Spinal cord (tissue), 10 donors: ENCODE measurements at places on chromosomes 12 and 14. TPM values are rescaled to one million over a fixed set of nuclear protein-coding genes. Genes with fewer than 3 reads are reported as not detected.

DNA sequence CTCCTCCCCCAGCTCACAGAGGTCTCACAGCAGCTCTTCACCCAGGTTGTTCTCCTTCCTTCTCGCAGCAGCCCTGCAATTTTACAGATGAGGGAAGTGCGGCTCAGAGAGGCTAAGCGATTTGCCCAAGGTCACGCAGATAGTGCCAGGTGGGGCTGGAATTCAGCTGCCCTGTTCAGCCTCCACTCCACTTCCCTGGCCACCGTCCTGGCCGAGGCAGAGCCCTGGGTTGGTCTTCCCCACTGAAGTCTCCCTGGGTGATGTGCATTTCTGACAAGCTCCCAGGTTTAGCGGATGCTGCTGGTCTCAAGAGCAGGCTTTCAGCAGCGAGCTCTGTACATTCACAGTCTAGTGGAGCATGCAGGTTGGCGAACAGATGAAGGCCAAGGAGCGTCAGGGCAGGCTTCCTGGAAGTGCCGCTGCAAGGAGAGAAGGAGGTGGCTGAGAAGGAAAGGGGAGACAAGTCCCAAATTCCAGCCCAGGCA lies 28.9 kb upstream of the EML1 start:
- no peak overlapping the region for H3K4me3 ChIP-seq
- DNase-seq: no peak
- H3K27ac ChIP-seq: no peak overlapping the region
- H3K4me1 ChIP-seq: peaks cover 6% of the 10 kb centered on the region

- no peaks in the 10 kb centered on the region for H3K27me3 ChIP-seq
- H3K36me3 ChIP-seq: peaks cover 60% of the 10 kb centered on the region
- H3K4me1 ChIP-seq: no peaks in the 10 kb centered on the region
- no peak overlapping the region for H3K4me3 ChIP-seq
- no peak for DNase-seq
Observed at GRCh38 chr12:904010-904414, 45.5 kb downstream of the RAD52 start.

GRCh38 chr14:39368261-39368959 lies 63.8 kb downstream of the FBXO33 start:
- H3K4me3 ChIP-seq: no peak overlapping the region
- H3K27ac ChIP-seq: no peak overlapping the region
- peaks cover 3% of the 10 kb centered on the region for H3K36me3 ChIP-seq
- H3K4me1 ChIP-seq: no peaks in the 10 kb centered on the region

GRCh38 chr14:83764656-83765599 lies 1765.0 kb upstream of the FLRT2 start:
- no peak overlapping the region for H3K27ac ChIP-seq
- H3K36me3 ChIP-seq: no peaks in the 10 kb centered on the region
- no peaks in the 10 kb centered on the region for H3K27me3 ChIP-seq
- H3K4me1 ChIP-seq: no peaks in the 10 kb centered on the region
- H3K4me3 ChIP-seq: no peak overlapping the region
- DNase-seq: no peak

- no peaks in the 10 kb centered on the region for H3K36me3 ChIP-seq
- H3K4me1 ChIP-seq: no peaks in the 10 kb centered on the region
- no peaks in the 10 kb centered on the region for H3K27me3 ChIP-seq
- no peak overlapping the region for H3K27ac ChIP-seq
- no peak overlapping the region for H3K4me3 ChIP-seq
- no peak for DNase-seq
Observed at GRCh38 chr12:46451276-46452021, 78.9 kb upstream of the SLC38A2 start.

DNA sequence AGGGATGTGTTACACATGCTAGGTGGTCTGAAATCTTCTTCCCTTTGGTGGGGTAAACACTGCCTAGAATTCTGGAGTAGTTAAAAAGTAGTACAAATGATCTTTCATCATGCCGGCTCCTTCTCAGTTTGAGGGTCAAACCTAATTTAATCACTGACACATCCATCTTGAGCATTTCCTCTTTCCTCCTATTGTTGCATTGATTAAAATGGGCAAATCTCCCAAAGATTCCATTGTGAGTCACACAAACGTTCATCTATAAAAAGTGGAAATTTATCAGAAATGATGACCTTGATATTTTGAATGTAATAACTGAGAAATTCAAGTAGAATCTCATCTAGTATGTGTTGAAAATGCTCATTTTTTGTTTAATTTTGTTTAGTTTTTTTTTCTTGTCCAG lies 996.0 kb downstream of the NRXN3 start:
- H3K36me3 ChIP-seq: no peaks in the 10 kb centered on the region
- no peak for DNase-seq

DNA sequence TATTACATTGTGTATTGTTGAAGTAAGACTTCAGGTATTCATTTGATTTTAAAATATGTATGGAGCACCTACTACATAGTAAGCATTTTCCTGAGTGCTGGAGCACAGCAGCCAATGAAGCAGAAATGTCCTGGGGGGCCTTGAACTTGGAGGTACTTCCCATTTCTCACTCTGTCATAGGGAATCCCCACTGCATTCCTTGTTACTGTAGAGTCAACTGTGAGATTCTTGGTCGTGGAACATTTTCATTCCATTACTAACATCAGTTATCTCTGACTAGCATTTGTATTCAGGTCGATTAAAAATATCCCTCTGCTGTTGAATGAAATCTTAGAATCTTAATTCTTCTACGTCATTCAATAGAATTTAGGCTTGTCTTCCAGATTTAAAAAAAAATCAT lies 66.7 kb downstream of the PDE3A start:
- H3K4me1 ChIP-seq: peaks cover 2% of the 10 kb centered on the region
- no peak overlapping the region for H3K27ac ChIP-seq
- no peak overlapping the region for H3K4me3 ChIP-seq
- no peak for DNase-seq
- H3K36me3 ChIP-seq: no peaks in the 10 kb centered on the region

DNA sequence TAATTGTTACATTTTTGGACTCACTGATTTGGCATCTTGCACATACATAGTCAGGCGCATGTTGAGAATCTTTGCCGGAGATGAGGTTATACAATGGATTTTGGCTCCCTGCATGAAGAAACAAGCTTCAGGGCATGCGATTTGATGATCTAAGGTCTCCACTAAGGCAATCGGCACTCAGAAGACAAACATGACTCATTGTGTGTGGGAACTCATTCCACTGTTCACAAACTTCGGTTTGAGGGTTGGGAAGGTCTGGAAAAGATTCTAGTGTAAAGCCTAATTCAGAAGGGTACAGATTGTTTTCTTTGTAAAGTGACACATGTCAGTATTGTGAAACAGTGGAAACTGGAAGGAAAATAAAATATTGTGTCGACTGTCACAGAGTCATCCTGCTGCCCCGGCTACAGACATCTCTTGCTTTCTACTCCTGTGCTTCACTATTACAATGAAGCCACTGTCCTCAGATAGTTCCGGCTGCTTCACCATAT lies 192.6 kb upstream of the HMGA2 start:
- H3K36me3 ChIP-seq: no peaks in the 10 kb centered on the region
- no peak overlapping the region for H3K4me3 ChIP-seq
- peak; percentile 40 for DNase-seq

GRCh38 chr14:28758253-28758884 lies 8.2 kb upstream of the FOXG1 start:
- peaks cover 91% of the 10 kb centered on the region for H3K27me3 ChIP-seq
- H3K27ac ChIP-seq: no peak overlapping the region
- peaks cover 14% of the 10 kb centered on the region for H3K4me1 ChIP-seq
- no peak overlapping the region for H3K4me3 ChIP-seq
- no peaks in the 10 kb centered on the region for H3K36me3 ChIP-seq

DNA sequence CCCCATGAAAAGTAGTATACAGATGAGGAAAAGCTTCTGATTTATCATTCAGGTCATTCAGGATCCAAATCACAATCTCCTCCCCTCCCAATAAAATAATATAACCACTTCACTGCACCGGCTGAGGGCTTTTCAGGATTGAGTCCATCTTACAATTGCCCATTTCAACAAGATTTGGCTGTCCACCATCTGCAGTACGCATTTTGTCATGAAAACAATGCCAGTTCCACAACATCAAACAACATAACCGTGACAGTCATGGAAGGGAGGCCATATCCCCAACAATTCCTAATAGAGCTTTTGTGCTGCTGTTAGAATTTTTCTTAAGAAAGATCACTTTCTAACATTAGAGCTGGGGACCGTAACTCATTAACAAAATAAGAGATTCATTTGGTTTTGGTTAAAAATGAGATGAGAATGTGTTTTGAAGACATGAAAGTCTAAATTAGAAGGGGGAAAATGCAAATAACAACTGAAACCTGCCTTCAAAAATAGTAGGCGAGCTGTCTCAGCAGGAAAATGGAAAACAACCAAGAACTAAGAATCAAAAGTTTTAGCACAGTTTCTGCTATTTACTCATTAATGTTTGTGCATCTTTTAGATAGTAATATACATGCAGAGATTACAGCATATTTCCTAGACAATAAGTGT lies 38.3 kb upstream of the TMTC2 start:
- H3K27me3 ChIP-seq: no peaks in the 10 kb centered on the region
- no peak overlapping the region for H3K4me3 ChIP-seq
- H3K4me1 ChIP-seq: no peaks in the 10 kb centered on the region
- no peak overlapping the region for H3K27ac ChIP-seq
- H3K36me3 ChIP-seq: no peaks in the 10 kb centered on the region

- DNase-seq: no peak
- H3K27ac ChIP-seq: no peak overlapping the region
- no peak overlapping the region for H3K4me3 ChIP-seq
- peaks cover 96% of the 10 kb centered on the region for H3K27me3 ChIP-seq
Observed at GRCh38 chr14:24335461-24336171, 745 bp upstream of the ADCY4 start.

DNA sequence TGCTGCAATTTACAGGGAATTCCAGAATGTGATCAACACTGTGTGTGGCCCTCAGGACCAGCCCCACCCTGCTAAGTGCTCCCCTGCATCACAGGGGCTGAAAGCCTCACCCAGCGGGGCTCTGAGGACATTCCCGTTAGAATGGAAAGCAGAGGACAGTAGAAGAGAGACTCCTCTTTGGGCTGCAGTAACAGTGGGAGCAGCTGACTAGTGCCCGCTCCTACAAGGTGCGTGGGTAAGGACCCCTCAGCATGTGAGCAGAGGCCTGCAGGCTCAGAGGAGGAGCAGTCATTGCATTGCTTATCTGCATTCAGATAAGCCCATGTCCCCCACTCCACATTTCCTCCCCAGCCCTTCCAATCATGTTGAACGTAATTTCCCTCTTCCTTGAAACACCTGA lies 120.1 kb downstream of the ITPR2 start:
- peaks cover 3% of the 10 kb centered on the region for H3K36me3 ChIP-seq
- no peak for DNase-seq

- H3K4me1 ChIP-seq: no peaks in the 10 kb centered on the region
- no peak for DNase-seq
- H3K4me3 ChIP-seq: no peak overlapping the region
- no peaks in the 10 kb centered on the region for H3K36me3 ChIP-seq
- no peaks in the 10 kb centered on the region for H3K27me3 ChIP-seq
Observed at GRCh38 chr12:77855548-77855947, 24.9 kb downstream of the NAV3 start.

DNA sequence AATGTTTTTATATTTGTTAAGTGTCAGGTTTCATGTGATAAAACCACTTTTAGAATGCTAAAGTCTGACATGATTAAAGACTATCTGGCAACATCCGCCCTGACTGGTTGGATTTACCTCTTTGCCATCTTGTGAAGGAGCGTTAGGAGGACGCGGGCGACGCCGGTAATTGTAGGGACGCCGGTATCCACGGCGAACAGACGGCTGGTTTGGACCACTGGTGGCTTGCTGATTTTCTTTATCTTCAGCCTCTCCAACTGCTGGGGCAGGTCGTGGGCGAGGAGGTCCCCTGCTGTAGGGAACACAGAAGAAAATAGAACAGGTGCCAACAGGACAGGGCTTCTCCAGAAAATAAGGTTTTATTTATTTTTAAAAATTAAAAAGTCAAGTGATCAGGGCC lies 21.3 kb downstream of the YBX3 start:
- H3K4me1 ChIP-seq: no peaks in the 10 kb centered on the region
- no peak overlapping the region for H3K4me3 ChIP-seq
- DNase-seq: no peak
- peaks cover 2% of the 10 kb centered on the region for H3K36me3 ChIP-seq

DNA sequence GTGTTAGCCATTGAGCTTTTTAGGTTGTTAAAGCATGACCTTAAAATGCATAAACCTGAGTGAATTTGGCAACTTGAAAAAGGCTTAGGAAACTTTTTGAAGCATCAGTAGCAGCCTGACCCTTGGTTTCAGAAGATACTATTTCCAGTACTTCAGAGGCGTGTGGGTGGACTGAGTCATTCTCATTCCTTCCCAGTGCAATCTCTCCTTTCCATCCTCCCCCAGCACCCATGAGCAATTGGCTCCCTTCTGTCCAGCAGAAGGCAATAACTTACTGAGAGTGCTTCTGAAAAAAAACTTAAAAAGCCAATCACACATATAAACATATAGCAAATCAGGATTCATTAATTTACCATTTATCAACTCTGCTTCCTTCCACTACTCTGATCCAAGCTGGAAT lies 299.3 kb upstream of the STXBP6 start:
- H3K27ac ChIP-seq: no peak overlapping the region
- no peak overlapping the region for H3K4me3 ChIP-seq
- no peaks in the 10 kb centered on the region for H3K4me1 ChIP-seq
- no peaks in the 10 kb centered on the region for H3K36me3 ChIP-seq
- DNase-seq: no peak

GRCh38 chr14:53894456-53894855 lies 62.2 kb downstream of the BMP4 start:
- no peak overlapping the region for H3K4me3 ChIP-seq
- no peak overlapping the region for H3K27ac ChIP-seq
- H3K27me3 ChIP-seq: no peaks in the 10 kb centered on the region
- no peak for DNase-seq

DNA sequence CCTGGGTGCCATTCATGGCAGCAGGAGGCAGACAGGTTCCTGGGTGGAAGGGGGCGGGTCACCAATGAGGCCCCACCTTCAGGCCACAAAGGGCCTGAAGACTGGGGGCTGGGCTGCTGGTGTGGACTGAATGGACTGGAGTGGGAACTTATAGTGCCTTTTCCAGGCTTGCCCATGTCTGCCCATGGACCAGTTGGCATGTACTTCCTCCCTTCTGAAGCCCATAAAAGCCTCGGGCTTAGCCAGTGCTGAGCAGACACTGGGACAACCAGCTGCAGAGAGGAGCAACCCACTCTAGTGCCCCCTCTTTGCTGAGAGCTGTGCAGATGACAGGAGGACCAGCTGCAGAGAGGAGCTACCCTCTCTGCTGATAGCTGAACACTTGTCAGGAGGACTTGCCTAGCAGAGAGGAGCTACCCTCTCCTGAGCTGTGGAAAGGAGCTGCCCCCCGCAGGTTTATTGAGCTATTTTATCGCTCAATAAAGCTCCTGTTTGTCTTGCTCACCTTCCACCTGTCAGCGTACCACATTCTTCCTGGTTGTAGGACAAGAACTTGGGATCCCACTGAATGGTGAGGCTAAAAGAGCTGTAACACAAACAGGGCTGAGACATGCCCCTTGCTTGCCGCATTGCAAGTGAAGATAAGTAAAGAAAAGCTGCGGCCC lies 34.0 kb downstream of the APAF1 start:
- H3K4me1 ChIP-seq: no peaks in the 10 kb centered on the region
- peaks cover 26% of the 10 kb centered on the region for H3K36me3 ChIP-seq
- H3K27ac ChIP-seq: no peak overlapping the region
- H3K27me3 ChIP-seq: no peaks in the 10 kb centered on the region

Gene SERPINA9
- total RNA-seq: not detected

Gene SLC6A13
- 711 TPM for total RNA-seq

Gene TMEM121
- total RNA-seq: 11.8 TPM

Gene KIF5A
- 101 TPM for total RNA-seq

Gene IL31
- not detected for total RNA-seq

Gene C14orf180
- 0.10 TPM for total RNA-seq

Gene FLRT2
- 60.2 TPM for total RNA-seq

Gene CLEC4A
- total RNA-seq: 3.0 TPM

Gene TAS2R8
- 0.11 TPM for total RNA-seq

Gene GPR162
- 43.4 TPM for total RNA-seq

Gene GPR65
- total RNA-seq: 0.94 TPM
